ENCODE measurements at places on chromosomes 7 and 10.

DNA sequence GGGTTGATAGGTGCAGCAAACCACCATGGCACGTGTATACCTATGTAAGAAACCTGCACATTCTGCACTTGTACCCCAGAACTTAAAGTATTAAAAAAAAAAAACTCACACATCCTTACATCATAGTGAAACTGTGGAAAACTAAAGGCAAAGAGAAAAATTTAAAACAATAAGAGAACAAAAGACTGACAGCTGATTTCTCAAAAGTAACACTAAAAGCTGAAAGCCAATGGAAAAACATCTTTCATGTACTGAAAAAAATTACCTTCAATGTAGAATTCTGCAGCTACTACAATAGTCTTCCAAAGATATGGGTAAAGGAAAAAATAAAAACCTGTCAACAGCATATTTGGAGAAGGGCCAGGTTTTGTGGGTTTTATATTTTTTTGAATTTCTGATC, 729.1 kb upstream of the NRP1 start:
- DNase-seq = no peak

GRCh38 chr10:93190372-93190771, 116.7 kb downstream of the CYP26A1 start:
- DNase-seq = no peak

- no peak for DNase-seq
Observed at GRCh38 chr7:131931370-131931769, 374.9 kb upstream of the PODXL start.

GRCh38 chr7:33909755-33910154, 4.4 kb downstream of the BMPER start:
- DNase-seq = no peak

- DNase-seq = no peak
Observed at GRCh38 chr7:121436688-121437087, 40.6 kb upstream of the FAM3C start.

All from NCI-H146 (cell line).